Effector CD8-positive, alpha-beta T cell (primary cell): ENCODE measurements at places on chromosomes 4 and X.

DNA sequence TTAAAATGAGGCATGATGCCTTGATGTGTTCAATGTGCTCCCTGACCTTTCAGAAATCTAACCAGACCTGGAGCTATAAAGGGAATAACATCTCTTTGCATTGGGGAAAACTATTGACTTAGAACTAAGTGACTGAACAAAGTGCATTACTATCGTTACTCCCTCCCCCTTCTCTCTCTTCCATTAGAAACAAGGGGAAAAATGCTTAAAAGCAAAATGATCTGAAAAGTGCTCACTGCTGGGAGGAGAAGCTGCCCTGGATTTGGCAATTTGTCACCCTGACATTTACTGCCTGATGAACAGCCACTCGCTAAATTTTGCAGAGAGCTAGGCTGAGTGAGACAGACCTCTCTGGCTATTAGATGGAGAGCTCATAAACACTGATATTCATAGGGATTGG, 48.6 kb upstream of the PARM1 start:
- DNase-seq, result no peak

DNA sequence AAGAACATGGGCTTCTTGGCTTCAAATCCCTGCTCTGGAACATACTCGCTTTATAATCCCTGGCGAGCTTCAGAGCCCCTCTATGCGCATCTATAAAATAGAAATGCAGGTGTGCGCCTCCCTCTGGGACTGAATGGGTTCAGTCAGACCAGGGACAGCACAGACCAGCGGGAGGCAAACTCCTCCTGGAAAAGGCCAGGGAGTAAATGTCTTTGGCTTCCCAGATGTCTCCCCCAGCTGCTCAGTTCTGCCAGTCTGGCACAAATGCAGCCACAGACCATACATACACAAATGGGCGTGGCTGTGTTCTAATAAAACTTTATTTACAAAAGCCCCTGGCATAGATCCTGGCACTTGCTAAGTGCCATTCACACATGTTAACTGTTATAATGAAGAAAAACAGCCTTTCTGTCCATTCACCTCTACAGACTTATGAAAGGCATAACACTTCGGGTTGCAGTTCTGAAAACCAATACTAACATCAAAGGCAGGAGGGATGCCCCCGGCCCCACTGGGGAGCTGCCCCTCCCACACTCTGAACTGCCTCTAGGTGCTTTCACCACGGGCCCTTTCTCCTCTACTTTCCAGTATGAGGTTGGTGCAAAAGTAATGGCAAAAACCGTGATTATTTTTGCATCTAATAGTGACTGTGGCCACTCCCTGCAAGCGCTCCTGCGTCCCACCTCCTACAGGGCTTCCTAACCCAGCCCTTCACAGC, 4.6 kb downstream of the JAKMIP1 start:
- no peak for DNase-seq

- DNase-seq, result no peak
These were observed 195.2 kb upstream of the STK26 start for GRCh38 chrX:131827935-131828334.

DNA sequence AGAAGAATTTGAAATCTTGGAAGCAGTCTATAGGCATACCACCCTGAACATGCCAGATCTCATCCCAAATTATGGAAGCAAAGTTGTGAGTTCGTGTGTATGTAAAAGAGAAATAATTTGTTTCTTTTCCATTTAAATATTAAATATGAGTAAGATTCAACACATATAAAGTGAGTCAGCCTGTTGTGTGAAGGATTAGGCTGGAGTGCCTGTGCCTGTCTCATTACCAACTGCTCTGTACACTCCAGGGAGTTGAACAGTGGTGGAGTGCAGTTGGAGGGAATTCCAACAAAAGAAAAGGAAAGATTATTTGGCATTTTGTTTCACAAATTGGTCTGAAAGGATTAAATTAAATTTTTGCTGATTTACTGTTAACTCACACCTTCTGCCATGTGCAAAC, 435.6 kb downstream of the FAT4 start:
- DNase-seq, result no peak

DNA sequence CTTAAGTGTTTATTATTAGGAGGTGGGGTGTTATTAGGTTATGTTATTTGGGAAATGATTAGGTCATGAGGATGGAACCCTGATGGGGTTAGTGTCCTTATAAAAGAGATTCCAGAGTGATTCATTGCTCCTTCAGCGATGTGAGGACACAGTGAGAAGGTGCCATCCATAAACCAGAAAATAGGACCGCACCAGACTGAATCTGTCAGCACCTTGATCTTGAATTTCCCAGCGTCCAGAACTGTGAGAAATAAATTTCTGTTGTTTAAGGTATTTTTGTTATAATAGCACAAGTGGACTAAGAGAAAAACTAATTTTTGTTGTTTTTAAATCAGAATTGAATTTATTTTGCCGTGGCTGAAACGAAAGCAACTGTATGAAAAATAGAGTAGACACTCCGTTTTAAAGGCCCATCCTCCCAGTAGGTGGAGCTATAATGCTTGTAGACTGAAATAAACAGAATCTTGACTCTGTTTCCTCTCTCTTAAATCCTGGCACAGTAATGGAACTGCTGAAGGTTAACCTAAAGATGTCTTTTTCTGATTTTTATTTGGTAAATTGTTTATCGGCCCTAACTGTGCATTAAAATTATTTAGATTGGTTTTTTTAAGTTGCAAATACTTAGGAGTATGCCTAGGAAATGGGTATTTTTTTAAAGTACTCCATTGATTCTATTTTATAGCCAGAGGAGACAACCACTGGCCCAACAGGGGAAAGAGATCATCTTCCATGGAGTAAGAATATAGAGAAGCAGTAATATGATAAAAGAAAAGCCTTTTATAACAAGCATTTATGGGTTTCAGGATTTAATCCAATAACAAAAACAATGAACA, 133.2 kb upstream of the ADAMTS3 start:
- no peak for DNase-seq
